ENCODE measurements at places on chromosomes 11 and 22. TPM values are rescaled to one million over a fixed set of nuclear protein-coding genes. Genes with fewer than 3 reads are reported as not detected.

DNA sequence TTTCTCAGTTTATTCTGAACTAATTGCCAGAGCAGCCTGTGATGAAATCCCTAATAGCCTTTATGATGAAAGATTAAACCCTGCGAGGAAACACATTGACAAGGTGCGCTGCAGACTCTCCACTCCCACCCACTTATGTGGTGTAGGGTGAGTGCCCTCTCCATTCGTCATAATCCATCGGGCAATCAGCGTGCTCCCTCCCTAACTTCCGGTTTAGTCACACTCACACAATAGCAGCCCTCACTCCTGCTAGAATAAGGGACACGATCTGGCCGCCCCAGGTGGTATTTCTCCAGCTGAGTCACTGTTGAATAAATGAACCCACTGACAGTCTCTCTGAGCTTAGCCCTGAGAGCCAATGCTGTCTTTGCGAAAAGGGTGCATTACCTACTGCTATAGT lies 188.3 kb downstream of the OPCML start:
- no peak for DNase-seq
- H3K4me1 ChIP-seq: no peaks in the 10 kb centered on the region
- H3K27ac ChIP-seq: no peak overlapping the region
- no peaks in the 10 kb centered on the region for H3K27me3 ChIP-seq
- H3K36me3 ChIP-seq: no peaks in the 10 kb centered on the region

DNA sequence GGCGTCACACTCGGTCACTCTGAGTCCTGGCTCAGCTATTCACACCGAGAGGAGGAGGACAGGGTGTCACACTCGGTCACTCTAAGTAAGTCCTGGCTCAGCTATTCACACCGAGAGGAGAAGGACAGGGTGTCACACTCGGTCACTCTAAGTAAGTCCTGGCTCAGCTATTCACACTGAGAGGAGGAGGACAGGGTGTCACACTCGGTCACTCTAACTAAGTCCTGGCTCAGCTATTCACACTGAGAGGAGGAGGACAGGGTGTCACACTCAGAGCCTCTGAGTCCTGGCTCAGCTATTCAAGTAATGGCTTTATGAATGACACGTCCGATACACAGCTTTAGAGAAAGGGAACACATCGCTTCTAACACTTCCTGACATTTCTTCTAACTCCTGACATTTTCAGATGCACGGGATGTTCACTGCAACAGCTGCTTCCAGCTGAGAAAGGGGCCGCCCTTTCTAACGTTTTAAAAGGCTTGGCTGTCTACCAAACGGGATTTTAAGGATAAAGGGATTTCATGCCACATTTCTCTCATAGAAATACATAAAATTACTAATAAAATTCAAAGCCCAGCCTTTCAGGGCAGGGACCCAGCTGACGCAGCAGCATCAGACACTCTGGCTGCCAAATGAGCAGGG lies 28.1 kb downstream of the DRD4 start:
- H3K36me3 ChIP-seq: no peaks in the 10 kb centered on the region
- no peak overlapping the region for H3K4me3 ChIP-seq
- no peak overlapping the region for H3K27ac ChIP-seq
- DNase-seq: no peak
- H3K27me3 ChIP-seq: no peaks in the 10 kb centered on the region

The ETS1 gene
- total RNA-seq: 9.2 TPM

GRCh38 chr11:82631722-82632630 lies 101.7 kb downstream of the FAM181B start:
- H3K36me3 ChIP-seq: no peaks in the 10 kb centered on the region
- H3K27ac ChIP-seq: no peak overlapping the region
- no peaks in the 10 kb centered on the region for H3K4me1 ChIP-seq

DNA sequence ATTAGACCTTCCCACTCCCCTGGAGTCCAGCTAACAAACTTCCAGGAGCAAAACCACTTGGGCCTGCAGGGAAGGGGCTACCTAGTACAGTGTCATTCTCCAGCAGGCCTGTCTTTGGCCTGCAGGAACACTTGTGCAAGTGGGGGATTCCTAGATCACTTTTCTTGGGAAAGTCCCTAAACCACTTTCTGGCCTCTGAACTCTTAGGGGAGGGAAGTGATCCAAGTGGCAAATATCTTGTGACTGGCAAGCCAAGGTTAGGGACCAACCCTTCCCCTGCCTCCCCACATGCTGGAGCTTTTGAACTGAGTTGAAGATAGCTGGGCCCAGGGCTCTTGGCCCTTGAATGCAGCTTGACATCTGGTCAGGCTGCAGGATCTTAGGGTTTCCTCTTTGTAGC lies 17.2 kb downstream of the PPFIBP2 start:
- H3K4me1 ChIP-seq: no peaks in the 10 kb centered on the region
- no peaks in the 10 kb centered on the region for H3K36me3 ChIP-seq
- peaks cover 4% of the 10 kb centered on the region for H3K27me3 ChIP-seq
- H3K4me3 ChIP-seq: no peak overlapping the region
- H3K27ac ChIP-seq: no peak overlapping the region
- DNase-seq: no peak

GRCh38 chr11:113234888-113235287 lies 79.5 kb upstream of the TTC12 start:
- no peaks in the 10 kb centered on the region for H3K4me1 ChIP-seq
- peaks cover 58% of the 10 kb centered on the region for H3K27me3 ChIP-seq
- DNase-seq: no peak
- no peak overlapping the region for H3K27ac ChIP-seq
- no peak overlapping the region for H3K4me3 ChIP-seq

GRCh38 chr22:28237112-28237511 lies 318.1 kb upstream of the PITPNB start:
- H3K27ac ChIP-seq: no peak overlapping the region
- DNase-seq: no peak
- H3K4me1 ChIP-seq: no peaks in the 10 kb centered on the region
- H3K36me3 ChIP-seq: no peaks in the 10 kb centered on the region
- no peak overlapping the region for H3K4me3 ChIP-seq

DNA sequence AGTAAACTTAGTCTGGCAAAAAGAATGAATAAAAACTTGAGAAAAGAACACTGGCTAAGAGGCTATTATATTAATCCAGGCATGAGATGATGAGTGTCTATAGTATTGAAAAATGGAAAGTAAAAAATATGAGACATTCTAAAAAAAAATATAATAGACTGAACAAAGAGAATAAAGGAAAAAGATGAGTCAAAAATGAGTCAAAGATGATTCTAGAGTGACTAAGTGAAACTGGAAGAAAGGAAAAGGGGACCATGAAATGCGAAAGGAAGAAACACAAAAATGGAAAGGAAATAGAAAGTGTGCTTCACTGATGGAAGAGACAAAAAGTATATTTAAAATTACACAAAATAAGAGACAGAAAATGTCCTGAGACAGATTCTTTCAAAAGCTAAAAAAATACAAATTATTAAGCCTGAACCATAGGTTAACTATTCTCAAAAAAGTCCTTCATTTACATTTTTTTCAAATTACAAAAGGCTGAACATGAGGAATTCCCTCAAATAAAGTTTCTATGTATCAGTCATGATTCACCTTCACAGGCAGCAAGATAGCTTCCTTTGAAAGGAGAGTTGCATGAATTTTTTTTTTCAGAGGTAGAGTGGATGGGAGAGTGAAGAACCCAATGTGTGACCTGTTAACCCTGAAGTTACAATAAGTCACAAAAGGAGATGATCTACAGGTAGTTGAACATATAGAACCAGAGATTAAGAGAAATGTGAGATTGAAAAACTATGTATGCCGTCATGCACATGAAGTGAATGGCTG lies 75.2 kb downstream of the EIF3M start:
- H3K4me1 ChIP-seq: no peaks in the 10 kb centered on the region
- no peak for DNase-seq
- H3K27ac ChIP-seq: no peak overlapping the region
- no peaks in the 10 kb centered on the region for H3K36me3 ChIP-seq

The CECR2 gene
- 6.0 TPM for total RNA-seq

The GGT1 gene
- total RNA-seq: 14.0 TPM

GRCh38 chr11:995752-996420 lies 40.6 kb downstream of the MUC6 start:
- no peaks in the 10 kb centered on the region for H3K4me1 ChIP-seq
- DNase-seq: no peak
- H3K4me3 ChIP-seq: no peak overlapping the region
- H3K27me3 ChIP-seq: no peaks in the 10 kb centered on the region
- no peaks in the 10 kb centered on the region for H3K36me3 ChIP-seq

The GLYATL2 gene
- total RNA-seq: not detected

DNA sequence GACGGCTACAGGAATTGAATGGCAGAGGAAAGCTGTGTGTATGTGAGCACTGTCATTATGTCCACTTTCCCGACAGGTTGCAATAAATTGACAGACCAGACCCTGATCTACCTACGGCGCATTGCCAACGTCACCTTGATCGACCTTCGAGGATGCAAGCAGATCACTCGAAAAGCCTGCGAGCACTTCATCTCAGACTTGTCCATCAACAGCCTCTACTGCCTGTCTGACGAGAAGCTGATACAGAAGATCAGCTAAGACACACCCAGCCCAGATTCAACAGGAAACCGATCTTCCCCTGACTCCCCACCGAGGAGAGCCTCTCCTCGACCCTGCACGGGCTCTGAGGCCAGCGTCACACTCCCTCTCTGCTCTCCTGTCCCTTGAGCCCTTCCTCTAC lies 11.5 kb upstream of the GRK2 start:
- no peaks in the 10 kb centered on the region for H3K27me3 ChIP-seq
- H3K4me3 ChIP-seq: no peak overlapping the region
- no peaks in the 10 kb centered on the region for H3K4me1 ChIP-seq
- no peak overlapping the region for H3K27ac ChIP-seq
- H3K36me3 ChIP-seq: peaks cover 59% of the 10 kb centered on the region
- DNase-seq: no peak

The TYR gene
- not detected for total RNA-seq

- no peak for DNase-seq
- no peaks in the 10 kb centered on the region for H3K4me1 ChIP-seq
- no peak overlapping the region for H3K27ac ChIP-seq
- no peaks in the 10 kb centered on the region for H3K27me3 ChIP-seq
- no peaks in the 10 kb centered on the region for H3K36me3 ChIP-seq
Measured at GRCh38 chr22:48936391-48936790, 891.3 kb downstream of the BRD1 start.

DNA sequence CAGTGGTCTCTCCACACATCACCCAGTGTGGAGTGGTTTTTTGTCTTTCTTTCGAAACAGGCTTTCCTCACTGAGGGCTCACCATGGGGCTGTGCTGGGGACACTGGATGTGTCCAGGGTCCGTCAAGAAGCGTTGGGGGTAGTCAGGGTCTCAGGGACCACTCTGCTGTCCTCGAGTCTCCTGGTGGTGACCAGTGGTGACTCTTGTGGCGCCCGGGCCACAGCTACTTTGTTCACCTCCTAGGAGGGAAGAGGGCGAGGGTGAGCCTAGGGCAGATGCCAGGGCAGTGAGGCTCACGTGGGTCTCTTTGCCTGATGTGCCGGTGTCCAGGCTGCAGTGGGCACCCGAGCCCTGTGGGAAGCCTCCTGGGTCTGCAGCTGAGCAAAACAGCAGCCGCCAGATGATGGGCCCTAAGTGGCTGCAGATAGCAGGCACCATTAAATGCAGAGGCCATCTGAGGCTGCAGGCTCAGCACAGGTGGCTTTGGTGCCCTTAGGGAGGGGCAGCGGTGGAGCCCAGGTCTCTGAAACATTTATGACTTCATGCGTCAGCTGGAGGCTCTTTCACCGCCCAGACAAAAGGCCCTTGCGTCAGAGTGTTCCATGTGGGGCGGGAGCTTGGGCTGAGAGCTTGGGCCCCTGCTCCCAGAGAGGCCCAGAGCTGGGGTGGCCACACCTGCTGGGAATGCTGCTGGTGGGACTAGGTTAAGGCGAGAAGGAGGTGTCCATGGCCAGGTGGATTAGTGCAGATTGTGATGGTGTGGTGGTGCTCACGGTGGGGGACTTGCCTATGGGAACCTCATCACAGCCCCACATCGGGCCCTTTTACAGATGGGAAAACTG lies 29.5 kb downstream of the KCNQ1 start:
- H3K36me3 ChIP-seq: no peaks in the 10 kb centered on the region
- no peak overlapping the region for H3K4me3 ChIP-seq
- DNase-seq: no peak
- no peak overlapping the region for H3K27ac ChIP-seq
- H3K27me3 ChIP-seq: no peaks in the 10 kb centered on the region

- no peak overlapping the region for H3K27ac ChIP-seq
- no peaks in the 10 kb centered on the region for H3K27me3 ChIP-seq
- no peaks in the 10 kb centered on the region for H3K36me3 ChIP-seq
- no peaks in the 10 kb centered on the region for H3K4me1 ChIP-seq
- DNase-seq: no peak
- H3K4me3 ChIP-seq: no peak overlapping the region
Measured at GRCh38 chr11:27812341-27812740, 112.1 kb upstream of the BDNF start.

DNA sequence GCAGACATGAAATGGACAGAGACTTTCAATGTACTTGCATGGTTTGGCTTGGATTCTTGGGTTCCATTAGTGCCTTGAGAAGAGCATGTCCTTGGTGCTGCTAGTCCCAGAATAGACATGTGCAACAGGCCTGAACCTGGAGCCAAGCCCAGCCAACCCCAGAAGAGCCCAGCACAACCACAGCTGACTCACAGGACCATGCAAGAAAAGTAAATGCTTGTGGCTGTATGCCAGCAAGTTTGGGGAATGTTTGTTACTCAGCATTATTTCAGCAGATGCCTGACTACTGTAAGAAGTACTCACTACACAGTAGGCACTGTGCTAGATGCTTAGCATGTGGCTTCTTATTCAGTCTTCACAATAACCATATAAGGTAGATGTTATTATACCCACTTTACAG lies 39.2 kb upstream of the HMGXB4 start:
- H3K4me1 ChIP-seq: peaks cover 6% of the 10 kb centered on the region
- no peak for DNase-seq
- peaks cover 8% of the 10 kb centered on the region for H3K36me3 ChIP-seq
- H3K27me3 ChIP-seq: no peaks in the 10 kb centered on the region
- no peak overlapping the region for H3K4me3 ChIP-seq
- H3K27ac ChIP-seq: no peak overlapping the region

DNA sequence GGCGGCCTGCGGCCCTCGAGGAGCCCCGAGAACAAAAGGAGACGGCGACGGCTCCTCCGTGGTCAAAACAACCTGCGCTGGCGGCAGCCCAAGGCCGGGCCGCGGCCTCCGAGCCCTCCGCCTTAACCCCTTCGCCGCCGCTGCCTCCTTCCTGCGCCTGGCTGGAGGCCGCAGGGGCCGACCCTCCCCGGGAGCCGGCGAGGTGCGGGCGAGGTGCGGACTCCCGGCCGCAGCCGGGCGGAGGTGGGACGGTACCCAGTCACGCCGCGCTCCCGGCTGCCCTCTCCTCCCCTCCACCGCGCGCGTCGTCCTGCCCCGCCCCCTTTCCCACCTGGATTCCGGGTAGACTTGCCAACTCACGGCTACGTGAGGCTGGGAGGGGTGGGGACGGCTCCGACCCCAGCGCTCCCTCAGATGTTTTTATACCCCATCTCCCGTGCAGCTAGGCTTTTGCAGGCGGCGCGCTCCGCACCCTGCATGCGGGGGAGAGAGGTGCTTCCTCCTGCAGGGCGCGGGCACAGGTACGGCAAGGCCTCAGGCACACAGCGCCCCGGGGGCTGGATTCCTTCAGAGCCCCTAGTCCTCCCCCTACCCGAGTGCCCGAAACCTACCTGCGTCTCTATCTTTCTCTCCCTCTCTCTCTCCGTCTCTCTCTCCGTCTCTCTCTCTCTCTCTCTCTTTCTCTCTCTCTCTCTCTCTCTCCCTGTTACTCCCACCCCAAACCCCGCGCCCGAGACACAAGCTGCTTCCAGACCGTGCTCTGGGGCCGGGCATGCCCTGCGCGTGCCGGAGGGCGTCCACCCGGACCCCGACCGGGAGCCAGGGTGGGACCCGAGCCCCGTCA lies 2.0 kb downstream of the PDGFB start:
- no peaks in the 10 kb centered on the region for H3K27me3 ChIP-seq
- no peak for DNase-seq
- no peaks in the 10 kb centered on the region for H3K36me3 ChIP-seq
- peaks cover 60% of the 10 kb centered on the region for H3K4me1 ChIP-seq
- peak overlapping the region; percentile 94 for H3K27ac ChIP-seq

GRCh38 chr22:23236440-23237184 lies 56.3 kb downstream of the BCR start:
- no peak for DNase-seq
- H3K4me3 ChIP-seq: no peak overlapping the region
- no peaks in the 10 kb centered on the region for H3K27me3 ChIP-seq
- no peaks in the 10 kb centered on the region for H3K36me3 ChIP-seq
